ENCODE measurements at places on chromosomes 2 and 18. TPM values are rescaled to one million over a fixed set of nuclear protein-coding genes. Genes with fewer than 3 reads are reported as not detected.

Gene POTEI
- not detected for total RNA-seq

Gene SERPINB10
- not detected for total RNA-seq

Gene ANKRD23
- total RNA-seq, result 1.2 TPM

Gene CRYGD
- total RNA-seq, result not detected

Gene ALPG
- total RNA-seq, result not detected

Gene SCN2A
- 5.6 TPM for total RNA-seq

Gene FSIP2
- not detected for total RNA-seq

Gene ALPP
- not detected for total RNA-seq
